ENCODE measurements at places on chromosomes 6 and 20.

DNA sequence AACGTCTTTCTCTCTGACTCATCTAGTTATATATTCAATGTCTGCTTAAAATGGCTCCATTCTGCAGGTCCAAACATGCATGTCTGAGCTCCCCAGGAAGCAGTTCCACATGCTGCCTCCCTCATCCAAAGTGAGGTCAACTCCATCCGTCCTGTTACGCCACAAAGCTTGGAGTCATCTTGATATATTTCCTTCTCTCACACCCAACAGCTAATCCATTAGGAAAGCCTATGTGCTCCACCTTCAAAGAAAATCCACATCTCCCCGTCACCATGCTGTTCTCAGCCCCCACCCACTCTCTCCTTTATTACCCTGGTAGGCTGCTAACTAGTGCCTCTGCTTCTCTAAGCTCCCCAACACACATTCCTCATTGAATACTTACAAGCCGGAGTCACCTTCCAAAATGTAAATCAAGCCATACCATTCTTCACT, 130.2 kb upstream of the SYNDIG1 start:
- no peak for DNase-seq

GRCh38 chr6:53391170-53391569, 42.4 kb upstream of the ELOVL5 start:
- no peak for DNase-seq

- no peak for DNase-seq
These were observed 296.1 kb upstream of the FOXQ1 start for GRCh38 chr6:1015825-1016224.

- no peak for DNase-seq
These were observed 186.2 kb downstream of the GPX5 start for GRCh38 chr6:28711788-28712341.

DNA sequence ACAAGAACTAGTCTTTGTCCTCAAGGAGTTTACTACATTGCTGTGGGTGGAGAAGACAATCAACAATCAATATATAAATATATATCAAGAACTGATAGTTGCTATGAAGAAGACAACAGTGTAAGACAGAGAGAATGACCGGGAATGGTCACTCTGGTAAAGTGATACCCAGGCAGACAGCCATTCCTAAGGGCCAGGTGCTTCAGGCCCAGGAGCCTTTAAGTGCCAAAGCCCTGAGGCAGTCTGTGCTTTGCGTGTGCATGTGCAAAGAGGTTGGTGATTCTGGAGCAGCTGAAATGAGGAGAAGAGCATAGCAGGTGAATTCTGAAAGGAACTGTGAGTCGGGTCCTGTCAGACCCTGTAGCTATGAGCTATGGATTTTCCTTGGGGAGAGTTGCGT, 154.2 kb downstream of the DOK5 start:
- no peak for DNase-seq

DNA sequence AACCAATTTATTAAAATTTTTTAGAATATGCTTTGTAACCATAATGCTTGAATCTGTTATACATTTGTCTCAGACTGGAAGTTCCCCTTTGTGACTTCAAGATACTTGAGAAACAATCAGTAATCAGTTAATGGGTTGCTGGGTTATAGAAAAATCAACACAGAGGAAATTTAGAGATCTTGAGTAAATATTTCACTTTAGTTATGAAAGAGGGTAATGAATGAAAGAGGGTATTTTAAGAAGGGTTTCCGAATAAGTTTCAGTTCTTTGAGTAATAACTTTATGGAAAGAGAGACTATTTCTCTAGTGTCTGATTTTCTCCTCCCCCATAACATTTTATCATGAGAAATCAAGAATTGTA, 21.4 kb downstream of the ZFAND3 start:
- DNase-seq = no peak

DNA sequence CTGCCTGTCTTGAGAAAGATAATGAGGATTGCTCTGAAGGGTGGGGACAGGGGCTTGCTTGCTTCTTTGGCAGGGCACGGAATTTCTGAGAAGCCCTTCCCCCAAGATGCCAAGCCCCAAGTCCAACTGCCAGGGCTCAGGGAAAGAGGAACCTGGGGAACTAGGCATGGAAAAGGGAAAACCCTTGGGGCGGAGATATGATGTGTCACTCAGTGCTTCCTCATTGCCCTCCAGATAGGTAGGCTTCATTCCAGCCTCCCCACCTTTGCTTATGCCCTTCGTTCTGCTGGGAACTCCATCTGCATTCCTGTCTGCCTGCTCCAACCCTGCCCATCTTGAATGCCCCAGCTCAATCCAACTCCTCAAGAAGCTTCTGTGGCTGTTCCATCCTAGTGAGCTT, 61.2 kb downstream of the VEGFA start:
- no peak for DNase-seq

GRCh38 chr6:163570579-163571231, 156.2 kb downstream of the QKI start:
- no peak for DNase-seq

DNA sequence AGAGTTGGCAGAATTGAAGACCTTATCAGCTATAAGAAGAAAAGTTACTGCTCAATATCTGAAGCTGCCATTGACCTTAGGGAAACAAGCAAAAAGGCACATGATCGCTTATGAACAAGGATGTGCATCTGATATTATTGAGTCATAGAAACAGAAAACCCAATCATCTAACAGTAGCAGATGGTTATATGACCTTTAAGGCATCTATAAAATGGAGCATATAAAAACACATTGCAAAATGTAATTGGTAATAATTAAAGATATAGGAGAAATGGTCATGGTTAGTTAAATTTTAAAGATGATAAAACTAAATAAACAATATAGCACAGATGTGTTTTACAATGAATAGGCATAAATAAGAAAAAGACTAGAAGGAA, 260.1 kb upstream of the TAB2 start:
- no peak for DNase-seq

GRCh38 chr6:34485321-34486060, 19.6 kb downstream of the PACSIN1 start:
- no peak for DNase-seq

DNA sequence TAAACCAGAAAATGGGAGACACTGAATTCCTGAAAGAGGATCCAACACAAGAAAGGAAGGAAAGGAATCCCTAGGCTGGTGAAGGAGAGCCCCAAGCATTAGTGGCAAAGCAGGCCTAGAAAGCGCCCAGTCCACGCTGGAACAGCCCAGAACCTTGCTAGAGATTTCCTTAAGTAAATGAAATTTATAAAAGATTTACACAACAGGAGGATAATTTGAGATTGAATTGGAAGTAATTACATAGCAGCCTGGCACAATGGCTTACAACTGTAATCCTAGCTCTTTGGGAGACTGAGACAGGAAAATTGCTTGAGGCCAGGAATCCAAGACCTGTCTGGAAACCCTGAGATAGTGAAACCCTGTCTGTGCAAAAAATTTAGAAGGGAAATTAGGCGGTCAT, 26.8 kb upstream of the C20orf144 start:
- no peak for DNase-seq

DNA sequence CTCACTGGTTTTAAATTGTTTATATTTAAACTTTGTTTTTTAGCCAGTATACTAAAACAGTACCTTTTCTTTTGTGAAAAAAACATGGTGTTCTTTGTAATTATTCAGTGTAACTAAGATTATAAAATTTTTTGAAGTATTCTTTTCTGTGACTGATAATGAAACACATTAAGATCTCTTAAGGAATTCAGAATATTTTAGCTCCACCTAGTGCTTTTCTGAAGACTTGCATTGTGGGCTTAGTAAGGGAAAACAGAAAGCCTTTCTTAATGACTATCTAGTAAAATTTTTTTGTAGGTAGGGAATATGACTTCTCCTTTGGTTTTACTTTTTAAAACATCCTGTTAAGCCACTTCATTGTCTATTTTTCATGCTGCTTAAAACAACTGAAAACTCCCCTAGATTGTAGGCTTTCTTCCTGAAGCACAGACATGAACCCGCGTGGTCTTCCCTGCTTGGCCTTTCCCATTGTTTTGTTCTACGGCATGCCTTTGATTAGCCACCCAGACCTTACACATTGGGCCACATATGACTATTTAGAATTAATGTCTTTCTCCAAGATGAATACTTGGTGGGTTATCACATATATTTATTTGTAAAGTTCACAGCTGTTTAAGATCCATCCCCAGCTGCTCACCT, 72.1 kb downstream of the AFDN start:
- no peak for DNase-seq

- DNase-seq = no peak
These were observed 874 bp downstream of the ZBTB46 start for GRCh38 chr20:63829945-63830835.

GRCh38 chr20:14902432-14903089, 565.1 kb upstream of the FLRT3 start:
- DNase-seq = no peak

DNA sequence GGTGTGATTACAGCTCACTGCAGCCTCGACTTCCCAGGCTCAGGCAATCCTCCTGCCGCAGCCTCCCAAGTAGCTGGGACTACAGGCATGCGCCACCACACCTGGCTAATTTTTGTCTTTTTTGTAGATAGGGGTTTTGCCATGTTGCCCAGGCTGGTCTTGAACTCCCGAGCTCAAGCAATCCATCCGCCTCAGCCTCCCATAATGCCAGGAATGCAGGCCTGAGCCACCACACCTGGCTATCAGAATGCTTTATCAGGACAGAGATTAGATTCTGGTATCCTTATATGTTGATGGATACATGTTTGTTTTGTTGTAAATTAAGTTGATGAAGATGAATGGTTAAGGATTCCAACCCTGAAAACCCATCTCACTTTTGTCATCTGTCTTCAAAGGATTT, 24.2 kb downstream of the LHFPL5 start:
- no peak for DNase-seq

DNA sequence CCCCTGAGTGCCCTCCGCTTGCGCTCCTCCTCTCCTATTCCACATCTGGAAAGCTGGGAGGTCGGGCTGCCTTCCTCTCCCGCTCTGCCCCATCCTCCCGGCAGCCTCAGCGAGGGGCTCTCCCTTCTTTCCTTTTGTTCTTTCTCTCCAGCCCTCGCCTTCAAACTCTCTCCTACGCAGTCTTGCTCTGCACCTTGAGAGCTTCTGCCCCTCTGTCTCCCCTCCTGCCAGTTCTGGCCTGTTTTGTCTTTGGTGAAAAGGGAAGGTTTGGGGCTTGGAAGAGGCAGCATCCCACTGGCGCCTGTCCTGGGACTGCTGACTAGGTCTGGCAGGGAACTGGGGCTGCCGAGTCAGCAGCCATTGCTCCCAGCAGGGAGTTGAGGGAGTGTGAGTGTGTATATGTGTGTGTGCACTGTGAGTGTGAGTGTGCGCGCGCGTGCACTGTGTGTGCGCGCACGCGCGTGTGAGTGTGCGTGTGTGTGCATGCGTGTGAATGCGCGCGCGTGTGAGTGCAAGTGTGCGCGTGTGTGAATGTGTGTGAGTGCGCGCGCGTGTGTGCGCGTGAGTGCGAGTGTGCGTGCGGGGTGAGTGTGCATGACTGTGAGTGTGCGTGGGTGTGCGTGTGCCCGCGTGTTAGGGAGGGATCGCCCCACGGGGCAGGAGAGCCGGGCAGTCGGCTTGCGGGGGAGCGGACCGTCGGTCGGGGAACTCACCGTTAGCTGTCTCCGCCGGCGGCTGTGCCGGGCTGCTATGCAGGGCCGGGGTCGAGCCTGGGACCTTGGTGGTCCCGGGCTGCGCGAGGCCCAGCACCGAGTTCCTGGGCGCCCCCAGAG, 523 bp downstream of the CPXM1 start:
- no peak for DNase-seq

DNA sequence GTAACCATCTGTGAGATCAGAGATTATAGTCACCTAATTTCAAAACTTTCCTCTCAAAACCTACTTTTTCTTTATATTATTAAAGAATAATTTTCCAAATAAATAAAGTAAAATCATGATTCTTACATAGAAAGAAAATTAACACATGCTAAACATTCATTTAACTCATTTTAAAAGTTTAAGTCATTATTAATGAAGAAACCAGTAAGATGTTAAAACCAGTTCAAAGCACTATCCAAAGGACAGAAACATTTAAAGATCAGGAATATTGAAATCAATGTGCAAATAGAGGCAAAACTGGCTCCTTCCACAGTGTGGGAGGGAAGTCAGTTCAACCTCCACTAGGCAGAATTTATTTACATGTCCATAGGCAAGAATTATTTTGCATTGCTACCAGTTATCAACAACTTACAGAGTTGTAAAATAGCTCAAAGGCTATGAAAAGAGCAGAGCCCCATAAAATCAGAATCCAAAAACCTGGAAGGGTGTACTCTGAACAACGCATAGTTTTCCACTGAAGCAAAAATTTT, 146.9 kb downstream of the KHDC1L start:
- DNase-seq = no peak

DNA sequence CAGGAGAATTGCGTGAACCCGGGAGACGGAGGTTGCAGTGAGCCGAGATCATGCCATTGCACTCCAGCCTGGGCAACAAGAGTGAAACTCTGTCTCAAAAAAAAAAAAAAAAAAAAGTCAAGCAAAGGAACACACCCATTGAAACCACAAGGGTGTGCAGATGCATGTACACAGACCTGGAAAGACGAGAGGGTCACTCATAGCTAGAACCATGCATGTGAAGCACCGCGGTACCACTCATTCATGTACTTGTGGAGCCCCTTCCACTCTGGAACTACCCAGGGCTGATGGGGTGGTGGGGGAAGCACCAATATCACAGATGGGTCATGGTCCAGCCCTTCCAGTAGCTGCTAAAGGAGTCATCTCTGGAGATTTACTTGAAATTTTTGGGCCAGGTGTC, 7.4 kb upstream of the TJAP1 start:
- DNase-seq = no peak

Data from NCI-H2081 treated with DMSO at 0.1 percent for 48 hours (cell line).